ENCODE measurements at places on chromosomes 4 and X. TPM values are rescaled to one million over a fixed set of nuclear protein-coding genes. Genes with fewer than 3 reads are reported as not detected.

DNA sequence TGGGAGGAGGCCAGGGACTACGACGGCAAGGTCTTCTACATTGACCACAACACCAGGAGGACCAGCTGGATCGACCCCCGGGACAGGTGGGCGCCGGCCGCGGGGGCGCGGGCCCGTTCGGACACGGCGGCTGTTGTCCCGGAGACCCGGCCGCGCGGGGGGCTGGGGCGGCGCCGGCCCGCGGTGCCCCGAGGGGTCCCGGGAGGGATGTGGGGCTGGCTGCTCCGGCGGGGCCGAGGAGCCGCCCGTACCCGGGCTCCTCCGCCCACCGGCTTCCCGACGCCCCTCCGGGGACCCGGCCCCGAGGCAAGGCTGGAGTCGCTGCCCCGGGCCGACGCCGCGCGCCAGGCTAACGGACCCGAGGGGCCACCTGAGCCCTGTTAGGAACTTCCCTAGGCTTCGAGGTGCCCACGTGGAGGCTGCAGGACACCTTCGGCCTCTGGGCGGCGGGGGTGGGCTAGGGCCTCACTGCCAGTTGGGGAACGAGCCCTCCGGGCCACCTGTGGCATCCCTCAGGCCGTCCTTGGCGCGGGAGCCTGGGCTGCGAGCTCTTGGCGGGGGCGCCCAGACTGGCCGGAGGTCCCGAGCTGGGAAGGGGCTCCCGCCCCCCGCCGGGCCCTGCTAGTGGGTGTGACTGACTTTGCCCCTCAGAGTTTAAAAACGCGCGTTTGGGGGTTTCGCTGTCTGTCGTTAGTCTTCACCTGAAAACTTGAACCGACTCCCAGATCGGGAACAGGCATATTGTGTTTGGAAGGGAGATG is 660 bp downstream of the WWC2 start:
- no peak for DNase-seq

GRCh38 chrX:140342410-140342809 is 162.5 kb downstream of the SOX3 start:
- DNase-seq, result no peak

- peak; percentile 36 for DNase-seq
Measured at GRCh38 chr4:6342530-6343293, 73.1 kb downstream of the WFS1 start.

GRCh38 chr4:54228961-54229501 is at the start of gene PDGFRA:
Gene PDGFRA, plus strand, starts transcription at chr4:54229293. Its CDS starts 29,476 bp downstream, at chr4:54258769.
- DNase-seq, result peak; percentile 58

DNA sequence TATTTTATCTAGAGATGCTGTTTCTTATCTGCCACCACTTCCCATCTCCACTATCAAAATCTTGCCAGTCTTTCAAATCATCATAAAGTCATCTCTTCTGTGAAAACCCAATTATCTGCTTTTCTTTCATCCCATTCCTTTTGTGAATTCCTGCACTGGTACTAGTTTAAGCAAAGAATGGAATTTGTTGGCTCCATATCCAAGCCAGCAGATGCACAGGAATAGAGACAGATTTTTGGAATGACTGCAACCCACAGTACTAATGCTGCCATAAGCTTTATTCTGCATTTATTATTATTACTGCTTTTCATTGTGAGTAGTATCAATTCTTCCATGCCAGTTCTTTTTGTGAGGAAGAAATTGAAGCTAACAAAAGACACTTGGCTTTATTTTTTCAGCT is 616.7 kb downstream of the RAPGEF2 start:
- no peak for DNase-seq

DNA sequence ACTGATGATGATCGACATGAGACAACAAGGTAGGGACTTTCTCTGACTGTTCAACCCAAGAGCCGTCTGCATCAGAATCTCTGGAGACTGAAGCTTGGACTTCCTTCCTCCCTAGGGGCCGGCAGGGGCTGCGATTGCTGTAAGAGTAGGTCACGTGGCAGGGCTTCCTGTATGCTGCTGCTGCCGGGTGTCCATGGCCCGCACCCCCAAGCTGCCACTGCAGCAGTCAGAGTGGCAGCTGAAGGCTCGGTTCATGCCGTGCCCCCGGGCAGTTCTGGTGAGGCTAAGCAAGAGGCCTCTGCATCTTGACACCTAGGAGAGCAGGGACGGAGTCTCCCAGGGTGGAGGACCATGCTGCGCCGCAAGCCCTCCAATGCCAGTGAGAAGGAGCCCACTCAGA is at the start of gene SASH3:
Gene SASH3 (plus strand): TSS at position 203 of the 400 bp plus-strand sequence. CDS start 149 bp downstream, at position 352.
- DNase-seq, result peak; percentile 86

GRCh38 chr4:148089624-148090023 is 352.6 kb downstream of the NR3C2 start:
- no peak for DNase-seq

DNA sequence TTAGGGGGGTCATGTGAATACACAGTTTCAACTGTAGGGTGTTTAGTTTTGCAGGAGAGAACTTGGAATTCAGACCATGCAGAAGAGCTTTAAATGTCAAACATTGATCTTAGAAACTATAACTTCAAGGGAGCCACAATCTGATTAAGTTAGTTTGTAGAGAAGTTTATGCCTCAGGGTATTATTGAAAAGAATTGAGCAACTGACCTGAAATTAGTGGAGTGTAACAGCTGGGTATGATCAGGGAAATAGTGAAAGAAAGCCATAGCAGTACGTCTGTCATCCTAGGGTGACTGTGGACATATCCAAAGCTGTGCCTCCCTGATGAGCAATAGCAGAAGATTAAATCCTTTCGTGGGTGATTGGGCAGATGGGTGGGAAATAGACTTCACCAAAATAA is 63.8 kb downstream of the FAM47B start:
- no peak for DNase-seq

DNA sequence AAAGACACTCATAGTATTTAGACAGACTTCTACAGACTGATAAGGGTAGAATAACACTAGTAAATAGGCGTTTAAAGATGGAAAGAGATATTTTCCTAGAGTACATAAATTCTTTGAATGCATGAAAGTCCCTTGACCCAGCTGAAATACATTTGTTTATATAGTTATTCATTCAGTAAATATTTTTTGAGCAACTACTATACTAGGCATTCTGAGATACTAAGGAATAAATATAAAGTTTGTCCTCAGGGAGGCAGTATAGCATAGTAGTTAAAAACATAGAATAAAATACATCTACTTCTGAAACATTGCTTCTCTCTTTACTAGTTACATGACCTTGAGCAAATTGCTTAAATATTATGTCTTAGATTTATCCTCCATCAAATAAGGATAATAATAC is 27.4 kb downstream of the HMGN5 start:
- no peak for DNase-seq

DNA sequence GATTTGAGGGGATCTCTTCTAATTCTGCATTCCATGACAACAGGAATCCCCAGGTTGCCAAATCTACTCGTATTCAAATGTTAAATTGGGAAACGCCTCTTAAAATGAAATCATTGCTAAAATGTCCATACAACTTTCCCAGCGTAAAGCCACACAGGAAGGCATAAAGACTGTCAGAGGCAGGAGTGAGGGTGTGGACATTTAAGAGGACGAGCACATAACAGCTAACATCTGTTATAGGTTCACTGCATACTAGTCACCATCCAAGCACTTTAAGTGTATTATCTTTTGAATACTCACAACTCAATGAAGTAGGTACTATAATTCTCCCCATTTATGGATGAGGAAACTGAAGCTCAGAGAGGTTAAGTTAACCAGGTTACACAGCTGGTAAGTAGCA is 35.6 kb downstream of the ATG4A start:
- DNase-seq, result no peak

- DNase-seq, result no peak
Measured at GRCh38 chr4:5925419-5926200, 32.7 kb upstream of the CRMP1 start.

- DNase-seq, result no peak
Measured at GRCh38 chrX:112877771-112878173, 37.1 kb upstream of the AMOT start.

DNA sequence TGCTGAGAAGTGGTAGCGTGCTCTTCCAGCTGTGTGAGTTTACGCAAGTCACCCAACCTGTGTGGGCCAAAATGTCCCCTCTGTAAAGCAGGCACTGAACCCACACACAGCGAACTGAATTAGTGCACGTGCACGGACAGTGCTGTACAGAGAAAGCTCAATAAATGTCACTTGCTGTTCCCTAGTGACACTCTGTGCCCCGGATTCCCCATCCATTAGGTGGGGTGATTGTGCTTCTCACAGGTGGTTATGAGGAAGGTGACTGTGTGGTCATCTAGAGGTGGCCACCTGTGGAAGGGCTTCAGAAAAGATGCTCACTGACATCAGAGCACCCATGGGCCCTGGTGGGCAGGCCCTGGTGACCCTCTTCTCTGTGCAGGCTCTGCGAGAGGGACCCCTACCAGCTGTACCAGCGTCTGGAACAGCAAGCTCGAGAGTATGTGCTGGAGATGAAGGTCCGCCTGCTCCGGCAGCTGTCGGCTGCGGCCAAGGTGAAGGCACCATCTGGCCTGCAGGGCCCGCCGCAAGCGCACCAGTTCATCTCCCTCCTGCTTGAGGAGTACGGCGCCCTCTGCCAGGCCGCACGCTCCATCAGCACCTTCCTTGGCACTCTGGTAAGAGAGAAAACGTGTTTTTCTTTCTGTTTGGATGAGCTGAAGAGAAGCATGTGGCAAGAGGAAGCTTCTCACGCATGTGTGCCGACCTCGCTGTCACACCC is 94.3 kb downstream of the FAM193A start:
- DNase-seq, result no peak

DNA sequence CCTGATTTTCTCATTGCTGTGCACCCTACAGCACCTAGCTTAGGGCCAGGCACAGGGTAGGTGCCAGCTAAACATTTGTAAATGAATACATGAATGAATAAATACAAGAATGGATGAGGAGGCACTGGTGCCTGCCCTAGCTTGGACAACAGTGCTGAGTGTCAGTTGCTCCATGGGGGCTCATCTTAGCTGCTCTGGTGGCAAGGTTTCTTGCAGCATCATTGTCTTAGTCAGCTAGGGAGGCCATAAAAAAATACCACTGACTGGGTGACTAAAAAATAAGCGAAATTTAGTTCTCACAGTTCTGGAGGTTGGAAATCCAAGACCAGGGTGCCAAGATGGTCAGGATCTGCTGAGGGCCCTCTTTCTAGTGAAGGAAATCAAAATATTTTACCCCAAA is 31.2 kb downstream of the TMEM31 start:
- no peak for DNase-seq

- DNase-seq, result no peak
Measured at GRCh38 chr4:83758285-83758684, 222.4 kb downstream of the GPAT3 start.

- DNase-seq, result no peak
Measured at GRCh38 chrX:31302573-31303075, 230.8 kb upstream of the FTHL17 start.

DNA sequence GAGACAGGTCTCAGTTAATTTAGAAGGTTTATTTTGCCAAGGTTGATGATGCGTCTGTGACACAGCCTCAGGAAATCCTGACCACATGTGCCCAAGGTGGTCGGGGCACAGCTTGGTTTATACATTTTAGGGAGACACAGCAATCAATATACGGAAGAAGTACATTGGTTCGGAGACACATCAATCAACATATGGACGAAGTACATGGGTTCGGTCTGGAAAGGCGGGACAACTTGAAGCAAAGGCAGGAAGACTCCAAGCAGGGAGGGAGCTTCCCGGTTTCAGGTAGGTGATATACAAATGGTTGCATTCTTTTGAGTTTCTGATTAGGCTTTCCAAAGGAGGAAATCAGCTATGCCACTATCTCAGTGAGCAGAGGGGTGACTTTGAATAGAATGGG is 225.2 kb upstream of the ZFP42 start:
- no peak for DNase-seq

DNA sequence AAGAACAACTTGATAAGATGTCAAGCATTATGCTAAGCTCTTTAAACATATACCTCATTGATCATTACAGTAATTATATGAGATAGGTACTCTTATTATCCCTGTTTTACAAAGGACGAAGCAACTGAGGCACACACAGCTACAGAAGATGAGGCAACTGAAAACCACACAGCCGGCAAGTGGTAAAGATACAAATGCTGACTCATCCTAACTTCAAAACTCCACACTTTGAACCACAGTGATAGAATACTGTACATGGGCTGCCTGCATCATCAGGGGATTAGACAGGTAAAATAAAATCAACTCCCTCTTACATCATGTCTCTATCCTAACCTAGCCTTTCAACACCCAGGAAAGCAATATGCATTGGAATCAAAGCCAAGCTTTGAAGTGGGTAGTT is 47.8 kb downstream of the LHFPL1 start:
- no peak for DNase-seq

- DNase-seq, result peak; percentile 53
Measured at GRCh38 chrX:74248889-74249288, 55.1 kb upstream of the ZCCHC13 start.

- no peak for DNase-seq
Measured at GRCh38 chrX:25650216-25650820, 487.8 kb upstream of the MAGEB18 start.

Gene EDA
- 2.6 TPM for total RNA-seq

Gene LEF1
- 2.5 TPM for total RNA-seq

Gene CXorf49
- total RNA-seq, result not detected

Gene ASB9
- 0.63 TPM for total RNA-seq

Gene DSPP
- total RNA-seq, result not detected

Gene NSG1
- 3.3 TPM for total RNA-seq

Gene NCBP2L
- total RNA-seq, result not detected

Measured in mucosa of descending colon (tissue), 3 donors.